ENCODE measurements at places on chromosomes 2 and 18.

- no peak for DNase-seq
Observed at GRCh38 chr18:32674491-32674890, 98.3 kb downstream of the KLHL14 start.

GRCh38 chr2:240502059-240502429, 55.7 kb downstream of the ANKMY1 start:
- no peak for DNase-seq

- DNase-seq = peak; percentile 61
Observed at GRCh38 chr18:75065251-75066000, 143.5 kb downstream of the PTGR3 start.

DNA sequence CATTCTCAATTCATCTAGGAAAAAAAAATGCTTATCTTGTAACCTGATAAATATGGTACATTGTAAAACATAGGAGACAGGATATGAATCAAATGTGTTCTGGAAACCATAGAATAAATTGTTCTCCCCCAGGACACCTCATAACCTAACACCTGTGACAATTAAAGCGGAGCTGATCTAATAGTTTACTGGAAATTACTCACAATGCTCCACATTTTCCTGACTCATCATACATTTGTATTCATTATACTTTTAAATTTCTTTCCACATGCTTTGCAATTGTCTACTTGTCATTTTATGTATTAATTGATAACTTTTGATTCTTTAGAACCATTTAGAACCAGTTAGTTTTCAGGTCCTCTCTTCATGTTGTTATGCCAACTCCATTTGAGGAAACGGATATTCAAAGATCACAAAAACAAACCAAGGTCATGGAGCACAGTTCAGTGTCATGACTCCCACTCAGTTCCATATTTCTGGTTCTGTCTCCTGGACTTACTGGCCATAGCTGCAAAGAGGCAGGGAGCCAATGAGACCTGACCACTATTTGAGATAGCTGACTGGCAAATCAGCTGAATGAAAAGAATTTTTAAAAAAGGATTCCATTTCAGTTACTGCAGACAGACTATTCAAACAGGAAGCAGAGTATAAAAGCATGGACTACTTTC, 128.5 kb downstream of the CALCRL start:
- no peak for DNase-seq

- no peak for DNase-seq
Observed at GRCh38 chr2:161107265-161107664, 53.0 kb upstream of the TANK start.

DNA sequence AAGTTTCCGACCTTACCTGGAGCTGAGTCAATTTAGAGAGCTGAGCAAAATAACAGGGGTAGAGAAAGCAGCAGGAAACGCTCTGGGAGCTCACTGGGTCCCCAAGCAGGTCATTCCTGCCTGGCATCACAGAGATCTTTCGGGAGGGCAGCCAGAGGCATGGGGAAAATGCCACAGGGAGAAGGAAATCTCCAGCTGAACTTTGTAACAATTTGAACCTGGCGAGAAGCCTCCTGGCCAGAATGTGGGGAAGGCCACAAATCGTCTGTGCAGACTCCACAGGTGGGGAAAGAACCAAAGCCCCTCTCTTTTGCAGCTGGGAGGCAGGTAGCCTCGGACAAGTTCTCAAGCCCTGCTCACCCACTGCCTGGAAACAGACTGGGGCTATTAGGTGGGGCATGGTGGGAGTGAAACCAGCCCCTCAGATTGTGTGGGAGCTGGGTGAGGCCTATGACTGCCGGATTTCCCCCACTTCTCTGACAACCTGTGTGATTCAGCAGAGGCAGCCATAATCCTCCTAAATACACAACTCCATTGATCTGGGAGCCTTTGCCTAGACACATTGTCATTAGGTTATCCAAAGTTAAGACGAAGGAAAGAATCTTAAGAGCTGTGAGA, 53.9 kb downstream of the INO80D start:
- no peak for DNase-seq

- DNase-seq = no peak
Observed at GRCh38 chr2:30436859-30437435, 10.1 kb upstream of the LCLAT1 start.

DNA sequence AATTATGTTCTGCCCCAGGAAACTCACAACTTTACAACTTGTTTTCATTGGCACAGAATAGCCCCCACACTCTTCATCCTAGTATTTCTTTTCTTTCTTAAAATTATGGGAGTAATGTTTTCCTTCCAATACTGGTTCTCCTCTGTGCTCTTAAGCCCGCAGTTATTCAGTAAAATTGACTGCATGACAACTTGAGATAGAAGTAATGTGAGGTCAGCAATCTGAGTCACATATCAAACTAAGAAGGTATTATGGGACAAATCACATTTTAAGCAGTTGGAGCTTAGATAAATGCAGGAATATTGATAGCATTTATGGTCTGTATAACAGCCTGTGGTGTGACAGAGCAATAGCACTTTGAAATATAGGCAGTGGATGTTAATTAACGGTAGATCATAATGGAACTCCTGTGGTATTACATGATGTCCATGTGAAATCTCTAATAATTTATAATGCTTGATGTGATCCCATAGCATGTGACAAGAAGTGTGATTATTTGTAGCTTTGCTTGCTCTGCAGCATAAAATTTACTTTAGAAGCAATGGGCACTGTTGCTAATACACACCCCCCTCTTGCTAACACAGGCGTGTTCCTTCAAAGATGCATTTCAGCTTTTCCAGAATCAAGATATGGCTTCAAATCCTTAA, 351.4 kb upstream of the CDH20 start:
- no peak for DNase-seq

DNA sequence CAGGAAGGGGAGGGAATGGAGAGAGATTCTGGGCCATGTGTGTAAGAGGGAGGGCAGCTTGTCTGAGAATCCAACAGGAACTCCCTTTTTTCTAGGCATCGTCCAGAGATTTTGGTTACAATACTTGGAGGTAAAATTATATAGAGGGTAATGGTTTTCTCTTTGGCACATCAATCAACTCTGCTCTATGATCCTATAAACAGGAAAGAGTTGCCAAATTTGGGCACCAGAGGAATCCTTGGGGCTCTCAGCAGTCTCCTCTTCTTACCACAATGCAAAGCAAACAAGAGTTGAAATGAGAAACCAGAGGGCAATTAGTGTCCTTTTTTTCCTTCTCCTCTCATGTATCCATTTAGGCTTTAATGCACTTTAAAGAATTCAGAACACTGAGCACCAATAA, 243.4 kb downstream of the SLC8A1 start:
- DNase-seq = peak; percentile 66

DNA sequence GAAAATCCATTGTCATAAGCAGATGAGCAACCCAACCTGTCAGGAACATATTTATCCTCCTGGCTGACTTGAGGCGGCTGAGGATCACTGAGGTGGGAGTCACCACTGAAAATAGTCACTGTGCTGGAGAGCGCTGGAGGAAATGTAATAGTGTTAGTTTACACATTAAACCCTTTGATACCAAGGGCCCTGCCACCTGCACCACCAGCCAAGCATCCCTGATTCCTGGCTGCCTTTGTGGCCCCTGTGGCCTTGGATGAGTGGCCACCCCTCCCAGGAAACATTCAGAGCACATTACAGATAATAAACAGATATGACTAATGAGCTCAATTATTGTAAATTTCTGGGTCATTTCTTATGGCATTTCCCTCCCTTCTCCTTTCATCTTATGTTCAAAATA, 105.9 kb downstream of the LYPD1 start:
- no peak for DNase-seq

GRCh38 chr2:46909771-46910419, 5.7 kb downstream of the MCFD2 start:
- no peak for DNase-seq

DNA sequence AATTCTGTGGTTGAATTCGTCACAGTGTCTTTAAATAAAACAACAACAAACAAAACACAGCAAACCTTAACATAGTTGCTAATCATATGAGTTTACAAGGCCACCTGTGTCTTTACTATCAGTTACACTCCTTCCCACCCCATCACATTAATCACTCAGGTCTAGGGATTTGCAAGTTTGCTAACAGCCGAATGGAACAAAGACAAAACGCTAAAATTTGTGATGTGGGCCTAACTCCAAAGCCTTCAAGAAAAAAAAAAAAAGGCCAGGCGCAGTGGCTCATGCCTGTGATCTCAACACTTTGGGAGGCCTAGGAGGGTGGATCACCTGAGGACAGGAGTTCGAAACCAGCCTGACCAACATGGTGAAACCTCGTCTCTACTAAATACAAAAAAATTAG, 566 bp upstream of the POLI start:
- no peak for DNase-seq

- DNase-seq = no peak
Observed at GRCh38 chr2:45279356-45279755, 270.1 kb upstream of the SIX2 start.

DNA sequence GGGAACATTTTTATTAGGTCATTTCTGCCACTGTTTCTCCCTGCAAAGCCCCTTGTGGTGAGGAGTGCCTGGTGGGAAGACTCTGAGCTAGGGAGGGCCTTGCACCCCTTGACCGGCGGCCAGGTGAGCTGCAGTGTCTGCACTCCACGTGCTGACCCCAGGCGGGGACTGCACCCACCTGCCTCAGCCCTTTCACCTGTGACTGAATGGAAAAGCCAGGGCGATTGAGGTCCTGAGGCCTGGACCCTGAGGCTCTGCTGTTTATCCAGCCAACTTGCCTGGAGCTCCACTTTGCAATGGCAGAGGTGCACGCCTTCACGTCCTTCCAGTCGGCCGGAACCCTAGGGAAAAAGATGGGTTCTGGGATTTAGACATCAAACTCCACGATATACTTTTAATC, 53.1 kb downstream of the TMEM18 start:
- no peak for DNase-seq

GRCh38 chr2:101012706-101013181, 10.7 kb downstream of the RPL31 start:
- peak; percentile 42 for DNase-seq

DNA sequence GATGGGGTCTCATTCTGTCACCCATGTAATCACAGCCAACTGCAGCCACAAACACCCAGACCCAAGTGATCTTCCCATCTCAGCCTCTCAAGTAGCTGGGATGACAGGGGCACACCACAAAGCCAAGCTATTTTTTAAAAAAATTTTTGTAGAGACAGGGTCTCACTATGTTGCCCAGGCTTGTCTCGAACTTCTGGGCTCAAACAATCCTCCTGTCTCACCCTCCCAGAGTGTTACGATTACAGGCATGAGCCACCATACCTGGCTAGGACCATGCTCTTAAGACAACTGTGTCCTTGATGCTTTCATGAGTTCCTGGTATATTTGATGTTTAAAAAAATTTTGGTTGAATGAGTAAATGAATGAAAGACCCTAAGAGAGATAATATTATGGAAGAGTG, 19.4 kb downstream of the ABCB11 start:
- DNase-seq = no peak

DNA sequence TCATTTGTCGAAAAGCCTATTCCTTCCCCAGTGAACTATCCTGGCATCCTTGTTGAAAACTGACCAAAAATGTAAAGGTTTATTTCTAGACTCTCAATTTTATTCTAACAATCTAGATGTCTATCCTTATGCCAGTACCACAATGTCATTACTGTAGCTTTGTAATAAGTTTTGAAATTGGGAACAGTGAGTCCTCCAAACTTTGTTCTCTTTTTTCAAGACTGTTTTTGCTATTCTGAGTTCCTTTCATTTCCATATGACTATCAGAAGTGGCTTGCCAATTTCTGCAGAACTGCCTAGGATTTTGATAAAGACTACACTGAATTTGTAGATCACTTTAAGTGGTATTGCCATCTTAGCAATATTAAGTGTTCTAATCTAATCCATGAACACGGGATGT, 9.7 kb downstream of the STARD7 start:
- DNase-seq = no peak

GRCh38 chr2:186027922-186028321, 289.3 kb downstream of the FSIP2 start:
- DNase-seq = no peak

GRCh38 chr2:128446874-128447537, 128.3 kb upstream of the HS6ST1 start:
- no peak for DNase-seq

- DNase-seq = no peak
Observed at GRCh38 chr2:188519136-188519535, 227.5 kb downstream of the GULP1 start.

DNA sequence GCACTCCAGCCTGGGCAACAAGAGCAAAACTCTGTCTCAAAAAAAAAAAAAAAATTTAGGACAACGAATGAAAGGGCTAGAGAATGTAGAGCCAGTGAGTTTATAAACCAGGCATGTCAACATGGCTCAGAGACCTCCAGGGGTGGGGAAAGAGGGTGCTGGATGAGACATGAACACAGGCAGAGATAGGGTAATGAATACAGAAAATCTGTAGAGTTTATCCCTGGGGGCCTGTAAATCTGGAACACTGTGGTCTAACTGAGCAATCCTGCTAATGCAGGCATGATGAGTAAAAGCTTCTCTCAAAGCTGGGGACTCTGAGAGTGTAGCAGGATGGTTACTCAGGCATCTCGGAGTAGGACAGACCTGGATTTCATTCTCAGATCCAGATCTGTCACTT, 59.2 kb upstream of the IGFBP2 start:
- DNase-seq = no peak
